T-cell (primary cell): ENCODE measurements at places on chromosomes 4 and X.

DNA sequence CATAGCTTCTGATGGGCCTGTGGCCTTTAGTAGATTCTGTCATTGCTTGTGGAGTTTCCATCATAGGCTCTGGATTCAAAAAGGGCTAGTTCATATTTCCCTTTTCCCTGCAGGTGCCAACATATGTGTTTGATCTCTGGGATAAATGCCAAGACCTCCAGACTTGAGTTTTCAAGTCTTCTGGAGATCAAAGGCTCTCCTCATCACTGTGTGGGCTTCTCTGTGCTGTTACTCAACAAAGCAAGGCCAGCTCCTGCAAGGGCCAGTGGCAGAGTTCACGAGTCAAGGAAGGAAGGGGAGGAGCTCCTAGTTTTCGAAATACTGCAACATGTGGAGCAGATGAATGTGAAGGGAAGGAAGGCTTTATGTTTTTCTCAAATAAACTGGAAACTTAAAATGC lies 62.7 kb upstream of the SCML1 start:
- DNase-seq = no peak

GRCh38 chr4:179399054-179399782 lies 1957.0 kb upstream of the AGA start:
- no peak for DNase-seq

- no peak for DNase-seq
These were observed 710.7 kb upstream of the FAM241A start for GRCh38 chr4:111434586-111434985.

DNA sequence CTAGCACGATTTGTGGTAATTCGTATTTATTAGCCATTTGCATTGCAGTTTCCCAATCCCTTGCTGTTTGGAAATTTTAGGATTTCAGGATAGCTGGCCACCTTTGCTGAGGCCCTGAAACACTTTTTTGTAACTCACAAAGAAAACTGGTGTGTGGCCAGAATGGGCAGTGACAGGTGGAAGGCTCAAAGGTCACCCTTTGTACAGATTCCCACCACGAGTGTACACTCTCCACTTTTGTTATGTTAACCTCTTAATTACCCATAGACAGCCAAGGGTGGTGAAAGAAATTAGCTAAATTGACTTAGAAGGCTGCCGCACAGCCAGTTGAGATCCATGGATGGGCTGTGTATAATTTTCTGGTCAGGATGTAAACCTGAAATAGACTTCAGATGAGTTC lies 109.7 kb upstream of the ARX start:
- DNase-seq = no peak

DNA sequence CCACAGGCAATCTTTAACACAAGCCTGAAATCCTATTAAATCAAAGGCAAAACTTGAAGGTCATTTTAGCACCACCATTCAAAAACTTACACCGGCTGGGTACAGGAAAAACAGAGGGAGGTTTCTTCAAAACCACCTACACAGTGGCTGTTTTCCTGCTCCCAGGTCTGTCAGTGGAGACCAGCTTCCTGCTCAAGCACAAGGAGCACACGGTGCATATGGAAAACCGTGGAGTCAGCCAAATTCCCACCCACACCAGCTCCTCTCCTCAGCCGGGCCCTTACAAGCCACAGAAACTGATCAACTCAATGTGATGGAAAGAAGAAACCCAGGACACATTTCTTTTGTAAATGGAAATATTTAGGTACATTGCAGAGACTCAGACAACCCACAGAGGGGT lies 14.3 kb upstream of the FAM241A start:
- no peak for DNase-seq

DNA sequence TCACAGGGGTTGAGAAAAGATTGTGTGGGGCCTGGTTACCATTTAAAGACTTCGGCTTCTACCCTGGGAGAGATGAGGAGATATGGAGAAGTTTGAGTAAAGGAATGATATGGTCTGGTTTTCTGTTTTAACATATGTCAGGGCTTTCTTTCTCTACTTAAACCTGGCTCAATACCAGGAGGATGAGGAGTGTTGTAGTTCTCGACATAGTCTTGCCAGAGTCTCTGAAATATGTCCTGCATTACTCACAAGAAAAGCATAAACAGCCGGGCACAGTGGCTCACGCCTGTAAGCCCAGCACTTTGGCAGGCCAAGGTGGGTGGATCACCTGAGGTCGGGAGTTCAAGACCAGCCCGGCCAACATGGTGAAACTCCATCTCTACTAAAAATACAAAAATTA lies 16.4 kb upstream of the ACE2 start:
- no peak for DNase-seq

DNA sequence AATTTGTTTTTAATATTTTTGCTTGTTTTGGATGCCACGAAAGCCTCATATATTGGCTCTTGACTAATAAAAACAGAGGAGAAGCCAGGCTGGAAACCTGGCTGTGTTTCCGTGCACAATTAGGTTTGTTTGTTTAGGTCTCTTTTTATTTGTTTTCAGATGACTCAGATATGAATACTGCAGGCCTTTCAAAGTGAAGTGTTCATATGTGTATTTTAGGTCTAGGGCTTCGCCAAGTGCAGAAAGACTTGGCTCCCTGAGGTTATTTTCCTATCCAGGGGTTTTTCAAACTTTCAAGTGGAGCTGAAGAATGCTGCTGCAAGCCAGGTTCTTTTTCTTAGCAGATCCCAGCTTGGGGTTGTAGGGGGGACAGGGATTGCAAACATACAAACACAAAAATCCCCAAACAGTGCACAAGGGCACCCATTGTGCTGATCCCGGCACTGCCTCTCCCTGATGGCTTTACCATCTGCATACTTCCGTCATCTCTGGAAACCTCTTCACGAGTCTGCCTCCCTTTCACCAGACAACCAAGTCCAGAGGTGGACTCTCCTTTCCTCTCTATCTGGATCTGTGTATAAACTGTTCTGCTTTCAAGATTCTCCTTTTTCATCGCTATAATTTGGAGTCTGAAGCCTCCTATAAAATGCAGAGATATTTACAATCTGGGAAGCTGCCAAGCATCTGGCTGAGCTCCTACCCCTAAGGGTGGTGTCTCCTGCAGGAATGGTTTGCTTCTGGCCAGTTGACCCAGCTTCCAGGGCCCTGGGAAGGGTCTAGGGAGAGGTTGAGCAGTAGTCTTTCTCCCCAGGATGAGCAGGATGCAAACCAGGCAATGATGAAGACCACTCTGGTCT lies 108.6 kb downstream of the SMIM20 start:
- DNase-seq = no peak

GRCh38 chr4:96598465-96598864 lies 758.6 kb downstream of the PDHA2 start:
- DNase-seq = no peak

- no peak for DNase-seq
These were observed 22.1 kb downstream of the UBE2K start for GRCh38 chr4:39719804-39720580.

DNA sequence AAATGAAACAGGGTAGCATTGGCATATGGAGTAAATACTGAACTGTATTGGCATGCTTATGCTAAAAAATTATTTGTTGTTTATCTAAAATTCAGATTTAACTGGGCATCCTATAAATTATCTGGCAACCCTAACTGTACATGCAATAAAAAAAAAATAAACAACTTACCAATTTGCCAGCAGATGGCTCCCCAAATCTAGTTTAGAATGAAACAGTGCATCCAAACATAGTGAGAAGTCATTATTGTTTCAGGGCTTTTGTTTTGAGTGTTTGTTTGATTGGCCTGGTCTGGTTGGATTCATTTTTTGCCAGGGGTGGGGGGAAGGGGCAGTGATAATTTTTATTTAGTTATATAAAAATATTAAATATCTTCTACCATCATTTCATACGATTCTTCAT lies 12.8 kb upstream of the NSUN7 start:
- DNase-seq = no peak

GRCh38 chr4:18404642-18405041 lies 383.1 kb upstream of the LCORL start:
- no peak for DNase-seq

DNA sequence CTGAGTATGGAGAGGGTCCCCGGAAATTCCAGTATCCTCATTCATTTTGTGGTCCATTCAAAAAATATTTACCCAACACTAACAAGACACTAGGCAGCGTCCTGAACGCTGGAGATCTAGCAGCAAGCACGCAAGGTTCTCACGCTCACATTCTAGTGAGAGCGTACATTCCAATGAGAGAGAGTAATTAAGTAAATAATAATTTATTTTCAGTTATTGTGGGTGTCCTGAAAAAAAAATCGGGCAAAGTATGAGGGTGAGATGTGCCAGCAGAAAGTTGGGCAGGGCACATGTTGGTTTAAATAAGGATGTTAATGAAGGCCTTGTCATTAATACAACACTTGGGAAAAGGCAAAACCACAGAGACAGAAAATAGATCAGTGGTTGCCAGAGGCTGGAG lies 4.0 kb upstream of the TMEM156 start:
- no peak for DNase-seq

DNA sequence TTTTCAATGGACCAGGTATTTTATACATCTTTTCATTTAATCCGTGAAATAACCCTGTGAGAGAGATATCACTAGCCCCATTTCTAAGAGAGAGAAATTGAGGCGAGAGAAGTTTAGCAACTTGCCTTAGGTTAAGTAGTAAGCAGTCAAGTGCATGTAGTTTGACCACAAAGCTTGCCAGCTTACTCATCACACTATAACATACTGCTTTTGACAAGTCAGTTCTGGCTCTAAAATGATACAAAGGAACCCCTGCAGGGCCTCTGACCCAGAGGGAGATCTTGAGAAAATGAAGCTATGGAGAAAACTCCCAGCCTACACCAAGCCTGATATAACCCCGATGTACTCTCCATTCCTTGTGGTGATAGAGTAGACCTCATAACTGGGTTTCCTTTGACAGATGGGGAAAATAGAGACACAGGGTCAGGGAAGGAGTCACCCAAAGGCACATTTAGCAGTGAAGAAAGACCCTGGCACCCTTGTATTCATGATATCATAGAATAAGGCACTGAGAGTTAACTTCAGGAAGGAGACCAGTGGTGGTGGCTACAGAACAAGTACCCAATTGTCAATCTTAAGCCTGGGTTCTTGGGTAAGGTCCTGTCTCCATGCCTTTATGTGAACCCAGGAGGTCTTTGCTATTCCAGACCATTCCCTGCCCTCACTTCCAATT lies 60.2 kb upstream of the MSN start:
- DNase-seq = no peak

- DNase-seq = no peak
These were observed 148.7 kb downstream of the FSTL5 start for GRCh38 chr4:162015090-162015489.

DNA sequence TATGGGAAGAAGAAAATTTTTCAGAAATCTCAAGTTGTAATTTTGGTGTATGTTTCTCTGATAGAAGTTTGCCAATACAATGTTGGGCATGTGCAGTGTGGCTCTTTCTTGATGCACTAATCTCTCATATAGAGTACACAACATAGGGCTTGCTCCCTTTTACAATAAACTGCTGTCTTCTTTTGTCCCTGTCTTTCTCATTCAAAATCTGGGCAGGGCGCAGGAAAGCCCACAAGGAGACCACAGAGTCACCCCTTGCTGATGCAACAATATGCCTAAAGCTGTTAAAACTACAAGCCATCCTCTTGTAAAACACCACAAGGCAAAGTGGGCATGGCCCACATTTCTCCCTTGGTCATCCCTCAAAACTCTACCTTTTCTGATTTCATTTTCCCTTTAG lies 63.4 kb upstream of the TBC1D9 start:
- no peak for DNase-seq

GRCh38 chr4:122658377-122658776 lies 37.5 kb upstream of the IL21 start:
- no peak for DNase-seq

- DNase-seq = no peak
These were observed 62.5 kb upstream of the HOPX start for GRCh38 chr4:56743550-56743949.

DNA sequence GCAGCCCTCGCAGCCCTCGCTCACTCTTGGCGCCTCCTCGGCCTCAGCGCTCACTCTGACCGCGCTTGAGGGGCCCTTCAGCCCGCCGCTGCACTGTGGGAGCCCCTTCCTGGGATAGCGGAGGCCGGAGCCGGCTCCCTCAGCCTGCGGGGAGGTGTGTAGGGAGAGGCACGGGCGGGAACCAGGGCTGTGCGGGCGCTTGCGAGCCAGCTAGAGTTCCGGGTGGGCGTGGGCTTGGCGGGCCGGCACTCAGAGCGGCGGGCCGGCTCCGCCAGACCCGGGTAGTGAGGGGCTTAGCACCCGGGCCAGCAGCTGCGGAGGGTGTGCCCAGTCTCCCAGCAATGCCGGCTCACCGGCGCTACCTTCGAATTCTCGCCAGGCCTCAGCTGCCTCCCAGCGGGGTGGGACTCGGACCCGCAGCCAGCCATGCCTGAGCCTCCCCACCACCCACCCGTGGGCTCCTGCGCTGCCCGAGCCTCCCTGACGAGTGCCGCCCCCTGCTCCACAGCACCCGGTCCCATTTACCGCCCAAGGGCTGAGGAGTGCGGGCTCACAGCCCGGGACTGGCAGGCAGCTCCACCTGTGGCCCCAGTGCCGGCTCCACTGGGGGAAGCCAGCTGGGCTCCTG lies 1.4 kb upstream of the AADAT start:
- DNase-seq = no peak

GRCh38 chr4:73917081-73917501 lies 47.9 kb downstream of the CXCL1 start:
- no peak for DNase-seq

DNA sequence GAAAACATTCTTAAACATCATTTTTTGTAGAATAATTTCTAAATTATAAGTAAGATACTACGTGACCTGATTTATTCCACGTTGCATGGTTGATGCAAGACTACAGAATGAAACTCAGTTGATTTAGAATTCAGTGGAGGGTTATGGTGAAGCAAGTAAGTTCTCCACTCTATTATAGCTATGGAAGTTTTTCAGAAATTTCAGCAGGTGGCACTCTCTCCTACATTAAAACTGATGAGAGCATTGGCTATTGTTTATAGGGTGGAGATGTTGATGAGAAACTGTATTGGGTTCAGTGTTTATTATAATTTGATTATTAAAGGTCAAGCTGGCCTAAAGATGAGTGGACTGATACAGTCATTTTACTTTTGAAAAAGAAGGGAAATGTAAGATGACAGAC lies 88.0 kb downstream of the FNIP2 start:
- no peak for DNase-seq

DNA sequence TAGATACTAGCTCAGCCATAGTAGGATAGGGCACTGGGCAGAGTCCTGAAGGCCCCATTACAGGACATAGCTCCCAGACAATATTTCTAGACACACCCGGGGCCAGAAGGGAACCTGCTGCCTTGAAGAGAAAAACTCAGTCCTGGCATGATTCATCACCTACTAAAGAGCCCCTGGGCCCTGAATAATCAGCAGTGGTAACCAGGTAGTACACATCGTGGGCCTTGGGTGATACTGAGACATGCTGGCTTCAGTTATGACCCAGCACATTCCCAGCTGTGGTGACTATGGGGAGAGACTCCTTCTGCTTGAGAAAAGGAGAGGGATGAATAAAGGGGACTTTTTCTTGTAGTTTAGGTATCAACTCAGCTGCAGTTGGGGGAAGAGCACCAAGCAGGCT lies 104.3 kb upstream of the STK26 start:
- DNase-seq = no peak

GRCh38 chr4:135365065-135365464 lies 1163.5 kb upstream of the PABPC4L start:
- no peak for DNase-seq
